AG20443 (cell line): ENCODE measurements at places on chromosomes 3 and 15.

- DNase-seq, result no peak
Measured at GRCh38 chr3:124207873-124208485, 216.1 kb upstream of the ROPN1 start.

DNA sequence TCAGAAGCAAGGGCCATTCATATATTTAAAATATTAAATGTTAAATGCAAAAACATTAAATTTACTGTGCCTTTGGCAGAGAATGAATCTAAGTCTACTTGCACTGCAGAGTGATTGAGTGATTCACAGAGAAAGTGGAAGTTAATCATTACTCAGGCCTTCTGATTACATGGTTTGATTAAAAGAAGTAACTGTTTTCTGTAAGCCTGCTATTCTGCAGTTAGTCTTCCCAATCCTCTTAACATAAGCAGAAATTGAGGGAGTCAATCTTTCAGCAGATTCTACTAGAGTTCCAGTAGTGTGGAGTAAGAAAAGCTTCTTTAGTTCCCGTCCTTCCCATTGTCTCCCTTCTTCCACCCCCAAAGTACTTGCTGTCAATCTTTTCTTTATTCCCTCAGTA lies 1.5 kb downstream of the NLGN1 start:
- no peak for DNase-seq

DNA sequence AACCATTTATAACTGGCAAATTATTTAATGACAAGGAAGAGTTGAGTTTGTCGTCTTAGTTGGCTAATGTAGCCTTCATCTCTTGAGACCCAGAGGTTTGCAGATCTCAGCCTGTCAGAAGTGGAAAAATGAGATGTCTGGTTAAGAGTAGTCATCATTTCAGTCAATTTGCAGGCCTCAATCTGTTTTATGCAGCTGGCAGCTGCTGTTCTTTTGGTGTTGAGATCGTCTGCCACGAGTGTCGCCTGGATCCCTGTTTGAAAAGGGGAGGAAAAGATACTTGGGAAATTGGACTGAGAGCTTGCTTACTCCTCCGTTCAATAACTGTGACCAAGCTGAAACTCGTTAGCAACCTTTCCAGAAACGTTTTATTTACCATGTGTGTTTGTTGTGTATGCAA lies 2.3 kb downstream of the PHLDB2 start:
- DNase-seq, result no peak

- no peak for DNase-seq
Measured at GRCh38 chr15:73361337-73361736, 7.4 kb downstream of the HCN4 start.

DNA sequence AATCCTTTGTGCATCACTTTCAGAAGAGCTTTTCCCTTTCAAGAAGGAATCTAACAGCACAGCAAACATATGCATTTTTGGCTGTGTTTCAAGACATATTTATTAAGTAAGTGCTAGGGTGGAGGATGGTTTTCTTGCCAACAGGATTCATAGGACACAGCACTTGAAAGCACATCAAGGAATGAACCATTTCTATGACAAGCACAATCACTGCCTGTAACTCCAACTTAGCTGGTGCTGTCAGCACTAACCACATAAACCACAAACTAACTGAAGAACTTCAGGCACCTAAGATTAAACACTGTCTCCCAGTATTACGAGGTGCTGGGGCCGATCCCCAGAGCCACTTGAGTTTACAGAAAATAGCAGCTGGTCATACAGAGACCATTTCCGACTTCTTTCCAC lies 35.4 kb upstream of the SPRED1 start:
- no peak for DNase-seq

DNA sequence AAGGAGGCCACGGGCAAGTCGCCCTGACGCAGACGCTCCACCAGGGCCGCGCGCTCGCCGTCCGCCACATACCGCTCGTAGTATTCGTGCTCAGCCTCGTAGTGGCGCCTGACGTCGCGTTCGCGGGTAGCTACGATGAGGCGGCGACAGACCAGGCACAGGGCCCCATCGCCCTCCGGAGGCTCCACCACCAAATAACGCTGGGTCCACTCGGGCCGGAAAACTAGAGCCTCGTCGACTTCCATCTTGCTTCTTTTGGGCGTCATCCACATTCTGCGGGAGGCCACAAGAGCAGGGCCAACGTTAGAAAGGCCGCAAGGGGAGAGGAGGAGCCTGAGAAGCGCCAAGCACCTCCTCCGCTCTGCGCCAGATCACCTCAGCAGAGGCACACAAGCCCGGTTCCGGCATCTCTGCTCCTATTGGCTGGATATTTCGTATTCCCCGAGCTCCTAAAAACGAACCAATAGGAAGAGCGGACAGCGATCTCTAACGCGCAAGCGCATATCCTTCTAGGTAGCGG lies at the start of gene EPM2AIP1:
TSS of gene EPM2AIP1 (minus strand) at position 326 of the 520 bp plus-strand sequence. CDS start at position 272, 54 bp downstream.
- DNase-seq, result peak; percentile 98

DNA sequence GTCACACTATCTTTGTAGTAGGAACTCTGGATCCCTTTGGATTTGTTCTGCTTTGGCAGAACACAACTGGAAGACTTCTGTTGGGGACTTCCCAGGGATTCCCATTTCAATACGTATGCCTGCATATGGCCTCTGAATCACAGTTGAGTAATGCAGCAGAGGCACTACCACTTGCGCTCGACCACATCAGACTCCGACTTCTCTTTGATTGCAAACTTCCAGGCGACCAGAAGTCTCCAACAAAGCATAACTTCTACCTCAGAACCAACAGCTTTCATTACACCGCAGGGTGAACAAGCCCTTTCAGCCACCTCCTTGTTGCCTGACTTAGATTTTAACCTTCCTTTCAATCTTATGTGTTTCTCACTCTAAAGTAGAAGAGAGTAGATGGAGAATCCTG lies 924.4 kb downstream of the IGSF11 start:
- no peak for DNase-seq

DNA sequence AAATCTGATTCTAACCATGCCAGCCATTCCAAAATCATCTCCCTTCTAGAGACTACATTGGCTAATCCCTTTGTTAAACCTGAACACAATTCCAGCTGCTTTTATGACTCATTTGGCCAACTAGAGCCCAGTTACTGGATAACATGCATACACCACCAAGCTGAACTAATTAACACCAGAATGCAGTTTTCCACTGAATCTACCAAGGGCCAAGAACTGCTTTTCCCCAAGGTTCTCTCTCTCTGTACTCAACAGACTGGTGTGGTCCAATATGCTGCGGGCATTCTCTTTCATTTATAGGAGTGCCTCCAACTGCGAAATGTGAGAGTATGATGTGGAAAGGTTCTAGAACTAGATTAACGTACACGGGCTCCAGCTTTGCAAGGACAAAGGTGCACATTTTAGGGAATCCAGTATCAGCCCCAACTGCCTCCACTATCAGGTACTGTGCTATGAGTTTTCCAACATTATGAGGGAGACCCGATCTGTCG lies 1.5 kb downstream of the CHSY1 start:
- peak; percentile 80 for DNase-seq

GRCh38 chr3:15756505-15756904 lies 41.3 kb downstream of the ANKRD28 start:
- no peak for DNase-seq

- DNase-seq, result no peak
Measured at GRCh38 chr3:169497567-169498257, 165.8 kb downstream of the MECOM start.

- peak; percentile 61 for DNase-seq
Measured at GRCh38 chr3:21484057-21484827, 266.8 kb downstream of the ZNF385D start.

DNA sequence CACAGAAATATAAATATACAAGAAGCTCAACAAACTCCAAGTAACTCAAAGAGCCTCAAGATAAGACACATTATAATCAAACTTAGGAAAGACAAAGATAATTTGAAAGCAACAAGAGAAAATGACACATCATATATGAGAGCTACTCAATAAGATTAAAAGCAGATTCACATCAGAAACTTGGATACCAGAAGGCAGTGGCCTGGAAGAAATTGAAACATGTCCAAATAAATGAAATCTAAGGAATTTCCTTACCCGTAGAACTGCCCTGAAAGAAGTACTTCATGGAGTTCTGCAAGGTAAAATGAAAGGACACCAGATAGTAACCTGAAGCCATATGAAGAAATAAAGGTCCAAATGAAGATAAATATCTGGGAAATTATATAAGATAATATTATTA lies 113.9 kb downstream of the LSAMP start:
- DNase-seq, result no peak

GRCh38 chr3:48966367-48966766 lies 23.7 kb upstream of the P4HTM start:
- no peak for DNase-seq

DNA sequence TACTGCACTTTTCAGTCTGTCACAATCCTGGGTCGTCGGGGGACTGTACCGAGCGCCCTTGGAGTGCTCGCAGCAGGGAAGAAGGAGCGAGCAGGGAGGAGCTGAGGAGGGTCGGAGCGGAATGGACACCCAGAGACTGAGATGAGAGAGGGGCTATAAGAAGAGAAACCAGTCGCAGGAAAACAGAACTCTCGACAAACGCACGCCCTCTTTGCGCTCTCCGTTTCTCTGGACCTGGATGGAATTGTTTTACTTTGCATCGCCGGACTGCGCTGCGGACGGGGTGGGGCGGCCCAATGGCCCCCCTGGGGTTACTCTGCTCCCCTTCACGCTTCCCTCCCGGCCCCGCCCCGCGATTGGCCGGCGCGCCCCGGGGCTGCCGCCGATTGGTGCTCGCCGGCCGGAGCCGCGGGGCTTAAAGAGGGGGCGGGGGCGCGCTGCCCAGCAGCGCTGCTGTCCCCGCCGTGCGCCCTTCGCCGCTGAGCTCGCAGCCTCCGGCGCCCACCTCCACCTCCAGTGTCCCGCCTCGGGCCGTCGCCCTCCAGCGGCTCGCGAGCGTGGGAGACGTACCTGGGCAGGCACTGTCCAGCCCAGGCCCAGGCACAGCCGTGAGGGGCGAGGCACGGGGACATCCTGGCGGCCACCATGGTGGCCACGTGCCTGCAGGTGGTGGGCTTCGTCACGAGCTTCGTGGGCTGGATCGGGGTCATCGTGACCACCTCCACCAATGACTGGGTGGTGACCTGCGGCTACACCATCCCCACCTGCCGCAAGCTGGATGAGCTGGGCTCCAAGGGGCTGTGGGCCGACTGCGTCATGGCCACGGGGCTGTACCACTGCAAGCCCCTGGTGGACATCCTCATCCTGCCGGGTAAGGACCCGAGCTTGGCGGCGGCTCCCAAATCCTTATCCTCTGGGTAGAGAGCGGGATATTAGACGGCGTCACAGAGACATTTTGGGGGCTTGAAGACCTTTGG lies at the start of gene CLDN11:
TSS of gene CLDN11 (plus strand) at position 447 of the 977 bp plus-strand sequence. CDS start at position 646, 199 bp downstream.
- peak; percentile 93 for DNase-seq

- no peak for DNase-seq
Measured at GRCh38 chr15:33182926-33183325, 11.6 kb downstream of the FMN1 start.

GRCh38 chr3:128174675-128175590 lies 21.7 kb downstream of the EEFSEC start:
- DNase-seq, result no peak

DNA sequence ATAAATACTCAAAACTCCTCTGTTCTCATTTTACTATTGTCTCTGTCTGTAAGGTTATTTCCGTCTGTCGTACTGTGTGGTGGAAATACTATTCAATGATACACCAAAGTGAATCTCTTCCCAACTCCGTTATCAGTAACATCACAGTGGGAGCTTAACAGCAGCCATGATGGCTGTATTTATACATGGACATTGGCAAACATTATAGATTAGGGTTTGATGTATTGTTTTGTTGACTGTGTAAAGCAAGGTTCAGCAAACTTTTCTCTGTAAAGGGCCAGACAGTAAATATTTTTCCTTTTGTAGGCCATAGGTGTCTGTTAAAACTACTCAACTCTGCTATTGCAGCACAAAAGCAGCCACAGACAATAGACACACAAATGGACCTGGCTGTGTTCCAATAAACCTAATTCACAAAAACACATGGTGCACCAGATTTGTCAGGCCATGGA lies 23.2 kb downstream of the LIPC start:
- DNase-seq, result no peak

DNA sequence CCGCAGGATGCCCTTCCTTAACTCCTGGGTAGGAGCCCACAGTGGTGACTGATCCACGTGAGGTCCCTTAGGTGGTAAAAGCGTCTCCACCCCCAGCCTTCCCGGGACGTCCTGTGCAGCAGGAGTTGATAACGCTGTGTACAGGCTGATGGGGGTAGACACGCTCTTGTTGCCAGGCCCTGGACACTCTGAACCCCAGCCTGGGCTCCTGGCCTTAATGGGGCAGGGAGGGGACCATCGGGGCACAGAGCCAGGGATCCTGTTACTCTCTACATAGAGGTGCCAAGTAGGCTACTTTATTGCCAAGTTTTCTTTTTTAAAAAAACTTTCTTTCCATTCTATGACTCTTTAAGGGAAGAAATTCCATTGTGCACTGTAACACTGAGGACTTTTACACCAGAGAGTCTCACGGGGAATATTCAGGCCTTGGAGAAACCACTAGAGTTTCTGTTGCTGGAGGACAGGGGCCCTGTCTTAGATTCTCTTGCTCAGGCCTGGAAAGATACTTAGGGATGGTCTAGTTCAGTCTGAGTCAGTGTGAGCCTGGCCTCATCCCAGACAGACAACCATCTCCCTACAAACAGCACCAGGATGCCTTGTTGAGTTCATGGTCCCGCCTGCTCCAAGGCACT lies 104.3 kb upstream of the RNU6-1 start:
- no peak for DNase-seq

DNA sequence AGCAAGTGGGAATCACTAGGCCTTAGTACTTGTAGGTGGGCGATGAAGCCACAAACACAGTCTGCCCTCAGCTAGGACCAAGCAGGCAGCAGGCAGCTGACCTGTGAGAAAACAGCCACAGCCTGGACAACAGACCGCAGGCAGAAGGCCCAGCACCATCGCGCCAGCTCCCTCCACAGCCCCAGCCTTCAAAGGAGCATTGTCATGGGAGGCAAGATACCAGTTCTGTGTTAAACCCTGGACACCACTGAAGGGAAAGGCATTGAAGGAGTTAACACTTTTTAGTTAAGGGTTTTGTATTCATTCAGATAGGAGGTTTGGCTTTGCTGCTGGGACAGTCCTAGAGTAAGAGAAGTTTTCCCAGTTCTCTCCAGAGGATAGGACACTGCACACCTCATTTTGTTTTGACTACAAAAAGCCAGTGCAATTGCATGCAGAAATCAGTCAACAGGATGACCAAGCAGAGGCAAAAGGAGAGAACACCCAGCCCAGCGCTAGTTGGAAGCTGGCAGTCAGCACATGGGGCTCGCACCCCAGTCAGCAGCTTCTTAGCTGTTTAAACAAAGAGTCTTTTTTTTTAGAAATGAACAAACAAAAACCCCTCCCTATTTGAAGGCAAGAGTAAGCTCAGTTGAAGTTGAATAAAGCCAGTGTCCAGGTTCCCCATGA lies 286.1 kb upstream of the TPM1 start:
- no peak for DNase-seq

DNA sequence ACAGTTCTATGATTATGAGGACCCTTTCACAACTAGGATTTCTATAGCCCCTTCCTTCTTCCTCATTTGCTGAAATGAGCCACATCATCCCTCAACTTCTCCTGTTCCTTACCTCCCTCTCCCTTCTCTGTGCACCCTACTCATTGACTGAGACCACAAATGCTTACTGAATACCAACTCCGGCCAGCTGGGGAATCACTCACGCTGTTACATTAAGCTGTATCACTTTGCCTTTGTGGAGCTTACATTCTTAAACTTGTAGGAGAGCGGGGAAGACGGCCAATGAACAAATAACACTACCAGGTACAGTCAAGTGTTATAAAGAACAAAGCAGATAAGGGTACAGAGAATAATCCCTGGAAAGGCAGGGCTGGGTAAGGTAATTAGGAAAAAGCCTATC lies 5.7 kb downstream of the SUCLG2 start:
- no peak for DNase-seq

GRCh38 chr3:132284781-132285619 lies 32.2 kb upstream of the ACP3 start:
- no peak for DNase-seq

GRCh38 chr3:172210355-172210754 lies 171.0 kb downstream of the FNDC3B start:
- no peak for DNase-seq
